ENCODE measurements at places on chromosomes 4 and X.

DNA sequence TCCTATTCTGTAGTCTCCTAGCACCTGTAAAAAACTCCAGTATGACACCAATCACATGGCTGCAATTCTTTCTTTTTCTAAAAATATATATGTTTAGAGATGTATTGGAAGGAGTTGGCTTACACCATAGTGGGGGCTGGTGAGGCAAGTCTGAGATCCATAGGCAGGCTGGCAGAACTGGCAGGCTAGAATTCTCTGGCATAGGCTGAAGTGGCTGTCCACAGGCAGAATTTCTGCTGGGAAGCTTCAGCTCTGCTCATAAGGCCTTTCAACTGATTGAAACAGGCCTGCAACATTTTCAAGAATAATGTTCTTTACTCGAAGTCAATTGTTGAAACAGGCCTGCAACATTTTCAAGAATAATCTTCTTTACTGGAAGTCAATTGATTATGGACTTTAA, 37.0 kb downstream of the FGF2 start:
- DNase-seq = no peak

GRCh38 chr4:187227907-187228704, 504.4 kb upstream of the FAT1 start:
- DNase-seq = no peak

- DNase-seq = no peak
Observed at GRCh38 chr4:142085513-142086292, 449.3 kb downstream of the IL15 start.

DNA sequence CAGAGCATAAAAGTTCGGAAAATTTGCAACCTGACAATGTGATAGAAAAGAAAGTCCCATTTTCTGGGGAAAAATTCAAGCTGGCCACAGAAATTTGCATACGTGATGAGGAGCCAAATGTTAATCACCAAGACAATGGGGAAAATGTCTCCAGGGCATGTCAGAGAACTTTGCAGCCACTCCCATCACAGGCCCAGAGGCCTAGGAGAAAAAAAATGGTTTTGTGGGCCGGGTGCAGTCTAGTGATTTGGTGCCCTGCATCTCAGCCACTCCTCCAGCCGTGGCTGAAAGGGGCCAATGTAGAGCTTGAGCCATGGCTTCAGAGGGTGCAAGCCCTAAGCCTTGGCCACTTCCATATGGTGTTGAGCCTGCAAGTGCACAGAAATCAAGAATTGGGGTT, 71.2 kb downstream of the CHRNA9 start:
- no peak for DNase-seq

DNA sequence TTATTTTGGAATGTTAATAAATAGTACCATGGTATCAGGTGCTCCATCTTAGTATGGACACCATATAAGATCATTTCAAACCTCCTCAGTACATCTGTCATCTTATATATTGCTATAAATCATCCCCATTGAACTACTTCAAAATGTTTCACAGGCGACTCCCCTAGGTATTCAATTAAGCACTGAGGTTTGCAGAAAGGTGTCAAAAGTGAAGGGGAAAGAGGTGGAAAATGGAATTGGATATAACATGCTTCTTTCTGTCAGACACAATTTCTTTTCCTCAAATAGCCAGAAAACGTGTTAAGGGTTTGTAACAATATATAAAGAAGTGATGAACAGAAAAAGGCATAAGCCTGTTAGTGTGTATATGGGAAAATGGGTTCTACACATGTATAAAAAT, 325.5 kb downstream of the GRID2 start:
- no peak for DNase-seq

DNA sequence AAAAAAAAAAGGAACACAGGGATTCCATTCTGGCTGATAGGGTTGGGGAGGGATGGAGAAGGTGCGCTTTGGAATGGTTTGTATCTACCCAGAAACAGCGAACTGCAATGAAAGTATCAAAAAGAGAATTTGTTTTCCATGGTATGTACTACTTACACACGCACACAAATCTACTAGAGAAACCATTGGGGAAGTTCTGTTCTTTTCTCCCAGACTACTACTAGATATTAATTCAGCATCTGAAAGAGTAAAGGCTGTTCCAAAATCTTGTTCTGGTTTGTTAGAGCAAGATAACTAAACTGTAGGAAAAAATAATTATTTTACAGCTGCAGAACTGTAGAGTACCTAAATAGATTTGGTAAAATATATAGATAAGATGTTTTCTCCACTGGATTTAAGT, 118.4 kb downstream of the CBR4 start:
- DNase-seq = no peak
